Vagina (tissue), 2 donors: ENCODE measurements at places on chromosomes 4 and X.
A peak's percentile ranks its signal among the peaks of the same experiment; 100 is the strongest.

DNA sequence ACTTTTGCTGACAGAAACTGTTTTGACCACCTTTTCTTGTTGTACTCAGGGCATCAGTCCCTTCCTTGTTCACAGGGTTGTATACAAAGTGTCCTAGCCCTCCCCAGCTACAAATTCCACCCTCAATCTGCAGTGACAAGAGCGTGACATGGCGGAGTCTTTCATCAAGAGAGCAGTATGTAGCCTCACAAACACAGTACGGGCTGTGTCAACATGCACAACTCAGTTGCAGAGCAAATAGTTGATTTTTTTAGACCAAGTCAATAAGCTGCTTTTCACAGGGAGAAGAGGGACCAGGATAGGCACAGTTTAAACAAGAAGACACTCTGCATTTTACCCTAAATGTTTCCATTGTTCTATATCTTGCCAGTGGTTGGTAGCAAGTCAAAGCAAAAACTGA, 8.6 kb upstream of the HS6ST2 start:
- DNase-seq = no peak

DNA sequence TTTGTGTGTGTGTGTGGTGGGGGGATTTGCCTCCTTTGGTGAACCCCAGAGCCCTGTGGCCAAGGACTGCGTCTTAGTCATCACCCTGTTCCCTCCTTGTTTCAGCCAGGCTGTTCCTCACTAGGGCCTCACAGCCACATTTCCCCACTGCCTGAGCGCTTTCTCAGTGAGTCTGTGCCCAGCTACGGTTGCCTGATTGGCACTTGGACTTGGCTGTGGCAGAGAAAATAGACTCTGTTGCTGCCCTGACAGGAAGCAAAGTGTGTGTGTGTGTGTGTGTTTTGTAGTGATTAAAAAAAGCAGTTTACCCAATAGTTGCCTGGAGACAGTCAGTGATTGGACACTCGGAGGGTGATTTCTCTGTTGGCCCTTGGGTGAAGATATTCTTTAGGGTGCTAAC, 113.0 kb downstream of the UCHL1 start:
- no peak for DNase-seq

DNA sequence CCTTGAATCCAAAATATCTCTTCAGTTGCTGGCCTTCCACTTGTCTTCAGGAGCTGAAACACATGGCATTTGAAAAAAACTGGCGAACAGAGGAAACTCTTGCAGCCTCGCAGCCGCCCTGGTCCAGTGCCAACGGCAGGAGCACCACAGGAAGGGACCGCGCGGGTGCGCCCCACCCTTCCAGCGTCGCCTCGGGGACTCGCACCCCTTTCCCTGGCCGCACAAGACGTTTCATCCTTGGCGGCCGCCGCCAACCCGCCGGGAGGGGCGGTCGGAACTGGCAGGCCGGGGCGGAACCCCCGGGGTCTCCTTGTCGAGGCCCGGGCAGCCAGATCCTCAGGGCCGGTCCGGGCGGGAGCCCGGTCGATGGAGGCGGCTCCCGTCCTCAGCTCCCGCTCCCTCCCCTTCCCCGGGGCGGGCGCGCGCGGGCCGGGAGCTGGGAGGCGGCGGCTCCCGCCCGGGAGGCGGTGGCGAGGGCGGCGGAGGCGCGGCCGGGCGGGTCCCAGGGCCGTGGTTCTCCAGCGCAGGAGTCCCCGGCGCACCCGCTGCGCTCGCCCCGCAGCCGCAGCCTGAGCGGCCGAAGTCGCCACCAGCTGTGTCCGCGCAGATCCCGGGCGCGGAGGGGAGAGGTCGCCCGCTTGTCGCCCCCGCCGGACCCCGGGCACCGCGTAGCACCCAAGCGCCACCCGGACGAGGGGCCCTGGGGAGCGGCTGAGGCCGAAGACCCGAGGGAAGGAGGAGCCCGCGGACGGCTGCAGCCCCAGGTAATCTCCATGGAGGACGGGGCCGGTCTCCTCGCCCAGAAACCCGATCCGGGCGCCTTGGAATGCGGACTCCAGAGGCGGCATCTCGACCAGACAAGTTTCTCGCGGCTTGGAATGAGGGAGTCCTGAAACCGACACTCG, 886 bp upstream of the NDST3 start:
- no peak for DNase-seq

DNA sequence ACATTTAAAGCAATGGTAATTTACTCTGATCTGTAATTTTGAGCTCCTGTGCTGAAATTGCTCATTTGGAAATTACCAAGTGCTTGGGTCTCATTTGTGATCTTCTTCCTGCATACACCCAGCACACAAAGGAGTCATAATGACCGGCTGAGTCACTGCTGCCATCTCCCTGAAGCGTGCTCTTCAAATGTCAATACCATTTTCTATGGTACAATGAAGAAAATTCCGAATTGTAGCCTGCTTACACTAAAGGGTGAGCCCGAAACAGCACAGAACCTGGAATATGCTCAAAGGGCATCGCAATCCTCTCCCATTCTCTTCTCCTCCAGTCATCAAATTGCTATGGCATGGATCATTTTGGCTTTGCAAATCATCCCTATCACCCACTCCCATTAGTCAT, 140.5 kb downstream of the GRIA3 start:
- DNase-seq = no peak

DNA sequence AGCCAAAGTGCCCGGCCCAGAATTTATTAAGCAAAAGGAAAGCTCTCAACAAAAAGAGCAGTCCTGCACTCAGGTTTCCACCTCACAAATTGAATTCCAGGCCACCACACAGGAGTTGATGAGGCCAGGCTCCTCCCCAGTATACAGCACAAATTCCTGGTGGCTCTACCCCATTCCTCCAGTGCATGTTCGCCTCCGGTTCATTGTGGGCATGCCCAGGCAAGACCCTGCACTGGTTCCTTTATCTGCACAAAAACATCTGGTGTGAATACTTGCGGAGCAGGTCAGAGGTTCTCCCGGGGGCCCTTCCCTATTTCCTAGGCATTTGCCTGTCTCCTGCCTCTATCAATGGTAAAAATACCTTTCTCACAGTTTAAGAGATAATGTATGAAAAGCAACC, 195.2 kb upstream of the ANXA10 start:
- no peak for DNase-seq

- peak; percentile 84 for DNase-seq
Measured at GRCh38 chrX:79366873-79367749, at the start of gene ITM2A. Gene ITM2A, minus strand, starts transcription at chrX:79367334. Its CDS starts 119 bp downstream, at chrX:79367215.
